ENCODE measurements at places on chromosomes 11 and 22.

GRCh38 chr11:63510360-63511047 lies 4.6 kb downstream of the LGALS12 start:
- no peak for DNase-seq

DNA sequence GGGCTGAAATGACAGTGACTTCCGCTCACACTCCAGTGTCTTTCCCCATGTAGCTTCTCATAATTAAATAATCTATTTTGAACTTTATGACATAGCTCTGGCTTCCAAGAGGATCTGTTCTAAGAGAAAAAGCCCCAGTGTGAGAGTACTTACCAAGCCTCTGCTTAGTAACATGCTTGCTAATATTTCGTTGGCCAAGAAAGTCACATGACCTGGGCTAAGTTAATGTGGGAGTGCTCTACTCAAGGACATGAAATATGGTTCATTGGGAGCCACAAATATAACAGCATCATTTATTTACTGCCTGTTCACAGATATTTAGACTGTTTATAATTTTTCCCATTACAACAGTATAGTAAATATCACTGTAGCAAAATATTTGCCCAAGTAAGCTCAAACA lies 42.5 kb downstream of the CCDC73 start:
- no peak for DNase-seq

DNA sequence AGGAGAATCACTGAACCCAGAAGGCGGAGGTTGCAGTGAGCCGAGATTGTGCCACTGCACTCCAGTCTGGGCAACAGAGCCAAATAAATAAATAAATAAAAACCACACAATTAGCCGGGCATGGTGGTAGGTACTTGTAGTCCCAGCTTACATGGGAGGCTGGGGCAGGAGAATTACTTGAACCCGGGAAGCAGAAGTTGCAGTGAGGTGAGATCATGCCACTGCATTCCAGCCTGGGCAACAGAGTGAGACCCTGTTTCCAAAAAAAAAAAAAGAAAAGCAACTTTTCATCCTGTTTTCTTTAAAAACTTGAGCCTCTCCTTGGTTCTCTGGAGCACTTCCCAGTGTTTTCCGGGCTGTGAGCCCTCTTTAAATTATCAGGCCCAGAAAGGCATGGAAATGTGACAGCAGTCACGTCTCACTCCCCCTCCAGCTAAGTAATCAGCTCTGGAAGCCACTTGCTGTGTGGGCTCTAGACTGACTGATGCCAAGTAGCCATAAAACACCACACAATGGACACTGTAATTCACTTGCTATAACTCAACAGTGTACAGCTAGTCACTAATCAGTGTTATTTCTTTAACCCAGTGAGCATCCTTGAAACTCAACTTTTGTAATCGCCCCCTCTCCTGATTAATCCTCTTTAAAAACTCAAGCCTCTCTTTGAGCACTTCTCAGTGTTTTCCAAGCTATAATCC lies 13.0 kb upstream of the MCHR1 start:
- no peak for DNase-seq

GRCh38 chr11:33214767-33215166 lies 42.4 kb upstream of the HIPK3 start:
- DNase-seq: no peak

GRCh38 chr22:39898997-39899396 lies 1.9 kb upstream of the GRAP2 start:
- no peak for DNase-seq

GRCh38 chr11:3340025-3340424 lies 38.9 kb downstream of the ZNF195 start:
- DNase-seq: peak; percentile 55

DNA sequence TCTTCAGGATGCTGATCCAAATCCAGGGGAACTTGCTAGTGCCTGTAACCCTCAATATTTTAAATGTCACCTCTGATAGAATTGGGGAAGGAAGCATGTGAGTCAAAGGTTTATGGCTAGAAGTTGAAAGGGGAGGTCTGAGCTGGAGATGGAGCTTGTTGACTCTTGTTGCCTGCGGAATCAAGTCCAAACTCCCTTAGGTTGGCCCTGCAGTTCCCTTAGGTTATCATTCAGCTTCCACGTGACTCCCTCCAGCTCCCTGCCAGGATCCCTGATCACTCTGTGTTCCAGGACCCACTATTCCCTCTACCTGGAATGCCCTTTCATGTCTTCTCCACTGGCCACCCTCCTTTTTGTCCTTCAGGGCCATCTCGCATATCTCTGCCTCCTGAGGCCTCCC lies 26.2 kb upstream of the LIPT2 start:
- DNase-seq: no peak

- DNase-seq: no peak
Measured at GRCh38 chr11:11782532-11783110, 59.2 kb upstream of the USP47 start.

- peak; percentile 34 for DNase-seq
Measured at GRCh38 chr11:69102732-69103615, 52.8 kb upstream of the SMIM38 start.

GRCh38 chr11:88212300-88212699 lies 37.1 kb upstream of the RAB38 start:
- DNase-seq: no peak

DNA sequence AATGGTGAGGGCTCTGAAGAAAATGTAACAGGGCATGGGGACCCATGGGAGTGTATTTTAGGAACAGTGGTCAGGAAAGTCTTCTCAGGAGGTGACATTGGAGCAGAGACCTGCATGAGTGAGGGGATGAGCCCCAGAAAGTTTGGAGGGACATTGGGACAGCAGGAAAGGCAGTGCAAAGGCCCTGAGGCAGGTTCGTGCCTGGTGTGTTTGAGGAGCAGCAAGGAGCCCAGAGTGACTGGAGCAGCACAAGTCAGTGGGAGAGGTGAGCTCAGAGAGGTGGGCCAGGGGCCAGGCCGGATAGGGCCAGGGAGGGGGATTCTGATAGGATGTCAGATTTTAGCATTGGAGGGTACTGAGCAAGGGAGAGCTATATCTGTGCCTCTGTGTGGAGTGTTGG lies 80.0 kb upstream of the CRYBB3 start:
- no peak for DNase-seq

DNA sequence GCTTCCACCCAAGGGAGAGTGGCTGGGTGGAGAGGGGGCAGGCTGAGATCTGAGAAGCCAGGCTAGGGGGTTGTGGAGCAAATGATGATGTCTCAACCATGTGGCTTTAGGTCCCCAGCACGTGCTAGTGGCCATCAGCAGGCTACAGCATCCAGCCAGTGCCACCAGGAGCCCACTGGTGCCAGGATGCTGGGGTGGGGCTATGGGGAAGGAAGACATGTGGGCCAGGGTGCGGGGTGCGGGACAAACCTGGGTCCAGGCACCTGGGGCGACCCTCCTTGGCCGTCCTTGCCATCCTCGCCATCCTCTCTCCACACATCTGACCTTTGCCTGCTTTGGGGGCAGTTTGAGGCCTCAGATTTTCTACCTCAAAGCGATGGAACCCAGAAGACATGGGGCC lies 104.3 kb downstream of the KCNQ1 start:
- DNase-seq: no peak

- DNase-seq: no peak
Measured at GRCh38 chr11:62360685-62361084, 23.4 kb downstream of the ASRGL1 start.

GRCh38 chr22:42645938-42646568 lies 3.1 kb downstream of the CYB5R3 start:
- no peak for DNase-seq

DNA sequence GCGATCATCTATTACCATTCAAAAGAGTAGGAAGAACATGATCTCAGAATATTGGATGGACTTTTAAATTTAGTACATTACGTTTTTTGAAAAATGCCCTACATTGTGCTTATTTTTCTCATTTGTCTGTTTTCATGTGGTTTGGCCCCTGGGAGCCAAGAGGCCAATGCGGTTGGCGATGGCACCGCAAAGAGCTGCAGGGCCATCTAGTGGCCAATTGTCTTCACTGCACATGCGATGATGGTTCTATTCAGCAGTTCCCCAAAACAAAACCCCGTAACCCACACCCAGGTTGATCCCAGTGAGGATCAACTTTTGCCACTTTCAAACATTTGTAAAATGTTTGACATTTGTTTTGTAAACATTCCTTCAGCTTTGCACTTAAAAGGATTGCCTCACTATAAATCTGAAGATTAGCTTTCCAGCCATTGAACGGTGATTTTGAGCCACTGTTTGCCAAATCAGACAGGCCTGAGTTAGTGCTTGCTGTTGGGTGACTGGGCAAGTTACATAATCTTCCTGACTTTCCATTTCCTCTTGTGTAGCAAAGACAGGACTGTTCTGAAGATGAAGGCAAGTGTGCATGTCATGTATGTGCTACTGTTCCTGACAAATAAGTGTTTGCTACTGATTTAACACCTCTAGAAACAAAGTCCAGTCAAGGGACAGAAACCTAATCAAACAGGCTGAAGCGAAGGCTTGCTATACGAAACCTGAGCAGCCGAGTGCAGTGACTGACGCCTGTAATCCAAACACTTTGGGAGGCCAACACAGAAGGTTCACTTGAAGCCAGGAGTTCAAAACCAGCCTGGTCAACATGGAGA lies 29.2 kb upstream of the XBP1 start:
- DNase-seq: peak; percentile 80

DNA sequence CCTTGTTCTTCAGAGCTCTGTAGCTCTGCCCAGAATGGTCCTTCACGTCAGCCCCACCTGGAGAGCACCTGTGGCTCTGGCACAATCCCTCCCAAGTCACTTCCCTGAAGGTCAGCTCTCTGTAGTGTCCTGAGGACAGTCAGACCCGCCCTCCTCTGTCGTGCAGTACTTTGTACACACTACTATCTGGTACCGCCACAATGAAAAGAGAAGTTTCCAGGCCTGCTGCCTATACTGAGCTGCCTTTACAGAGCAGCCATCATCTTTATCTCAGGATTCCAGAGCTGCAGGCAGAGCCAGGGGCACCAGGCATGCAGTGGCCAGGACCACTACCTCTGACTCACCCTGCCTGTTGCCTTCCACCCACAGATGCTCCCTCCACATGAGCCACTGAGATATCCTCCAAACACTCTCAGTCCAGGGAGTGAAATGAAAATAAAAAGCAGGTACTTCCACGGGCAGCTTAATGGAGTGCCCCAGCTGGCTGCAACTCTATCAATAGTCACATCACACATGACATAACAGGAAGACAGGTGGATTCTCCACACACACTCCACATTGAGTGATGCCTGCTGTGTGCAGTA lies 7.3 kb downstream of the PACSIN2 start:
- no peak for DNase-seq

DNA sequence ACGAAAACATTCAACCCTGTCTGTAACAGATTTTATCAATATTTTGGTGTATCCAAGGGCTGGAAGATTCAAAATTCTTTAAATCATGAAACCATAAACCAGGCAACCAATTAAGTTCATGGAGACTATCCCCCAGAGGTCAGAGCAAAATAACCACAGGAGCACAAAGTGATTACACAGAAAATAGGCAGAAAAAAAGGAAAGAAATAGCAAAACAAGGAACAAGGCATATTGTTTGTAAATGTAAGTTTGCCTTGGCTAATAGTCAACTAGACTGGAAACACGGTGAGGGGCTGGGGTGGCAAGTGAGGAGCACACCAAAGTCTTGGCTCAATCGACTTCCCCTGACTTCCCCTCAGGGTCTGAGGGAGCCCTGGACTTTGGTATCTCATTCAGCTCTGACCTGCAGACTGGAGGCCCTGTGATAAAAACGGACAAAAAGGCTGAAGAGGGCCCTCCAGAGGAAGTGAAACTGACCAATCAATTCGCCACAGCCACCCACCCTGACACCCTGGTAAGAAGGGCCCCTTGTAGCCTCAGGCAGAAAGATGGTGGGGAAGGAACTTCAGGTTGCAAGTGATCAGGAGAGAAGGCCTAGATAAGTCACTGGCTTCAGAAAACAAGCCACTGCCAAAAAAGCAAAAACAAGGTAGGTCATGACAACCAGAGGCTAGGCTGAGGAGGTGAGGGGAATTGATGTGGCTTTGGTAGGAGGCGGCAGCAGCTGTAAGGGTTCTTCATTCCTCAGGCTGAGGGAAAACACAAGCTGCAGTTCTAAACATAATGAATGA lies 1.8 kb downstream of the SIK3 start:
- no peak for DNase-seq

- no peak for DNase-seq
Measured at GRCh38 chr11:100757646-100758045, 70.6 kb downstream of the ARHGAP42 start.

DNA sequence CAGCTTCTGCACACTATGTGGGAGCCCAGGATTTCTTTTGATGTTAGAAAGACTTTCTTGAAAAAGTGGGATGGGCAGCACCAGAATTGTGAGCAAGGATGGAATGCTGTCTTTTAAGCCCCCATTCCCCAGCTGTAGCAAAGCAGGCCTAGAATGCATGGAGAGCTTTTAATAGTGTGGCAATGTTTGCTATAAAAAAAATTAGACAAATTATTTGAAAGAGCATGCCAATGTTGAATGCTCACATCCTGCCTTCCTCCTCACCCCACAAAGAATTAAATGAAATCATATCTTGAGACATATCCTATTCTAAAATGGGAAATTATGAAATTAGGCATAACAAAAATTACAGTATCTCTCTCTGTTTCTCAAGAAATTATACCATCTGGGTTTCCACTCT lies 154.7 kb downstream of the C11orf91 start:
- peak; percentile 27 for DNase-seq

DNA sequence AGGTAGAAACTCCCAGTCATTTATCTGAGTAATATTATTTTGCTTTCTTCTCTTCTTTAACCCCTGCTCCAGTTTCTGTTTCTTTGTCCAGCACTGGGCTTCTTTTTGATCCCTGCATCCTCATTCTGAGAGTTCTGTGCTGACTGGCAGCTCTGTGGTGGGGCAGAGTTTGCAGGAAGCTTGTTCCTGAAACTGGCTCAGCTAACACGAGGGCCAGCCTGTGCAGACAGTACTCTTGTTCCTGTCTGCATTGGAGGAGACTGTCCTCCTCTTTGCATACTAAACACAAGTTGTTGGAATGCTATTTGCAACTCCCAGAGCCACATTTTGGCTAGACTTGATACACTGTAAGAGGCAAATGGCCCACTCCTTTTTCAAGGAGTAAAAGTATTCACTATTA lies 93.1 kb upstream of the HORMAD2 start:
- DNase-seq: no peak

GRCh38 chr11:124799348-124800225 lies 619 bp downstream of the MSANTD2 start:
- peak; percentile 33 for DNase-seq

DNA sequence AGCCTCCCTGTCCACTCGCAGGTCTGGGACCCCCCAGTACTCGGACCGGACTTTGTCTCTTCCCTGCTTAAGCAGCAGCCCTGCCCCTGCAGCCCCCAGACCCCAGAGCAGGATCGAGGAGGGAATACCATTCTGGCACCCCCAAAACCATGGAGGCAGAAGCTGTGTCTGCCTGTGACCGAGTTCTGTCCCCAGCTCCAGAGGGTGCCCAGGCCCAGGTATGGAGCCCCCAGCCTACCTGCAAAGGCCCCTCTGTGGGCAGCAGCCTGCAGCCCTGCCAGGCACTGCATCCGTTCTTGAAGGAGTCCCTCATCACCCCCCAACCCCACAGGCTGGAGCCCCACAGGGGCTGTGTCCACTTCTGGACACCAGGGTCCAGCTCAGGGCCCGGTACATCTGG lies 163.8 kb downstream of the BRD1 start:
- DNase-seq: no peak

- peak; percentile 23 for DNase-seq
Measured at GRCh38 chr11:100908746-100909145, 220.9 kb downstream of the PGR start.

GRCh38 chr11:8775734-8776133 lies 93.1 kb downstream of the RPL27A start:
- DNase-seq: peak; percentile 9

- DNase-seq: no peak
Measured at GRCh38 chr11:129281471-129282415, 89.6 kb upstream of the ARHGAP32 start.

All from PC-3 (cell line).